Eye (tissue), 1 donor: ENCODE measurements at places on chromosomes 7 and 10.
A peak's percentile ranks its signal among the peaks of the same experiment; 100 is the strongest.

DNA sequence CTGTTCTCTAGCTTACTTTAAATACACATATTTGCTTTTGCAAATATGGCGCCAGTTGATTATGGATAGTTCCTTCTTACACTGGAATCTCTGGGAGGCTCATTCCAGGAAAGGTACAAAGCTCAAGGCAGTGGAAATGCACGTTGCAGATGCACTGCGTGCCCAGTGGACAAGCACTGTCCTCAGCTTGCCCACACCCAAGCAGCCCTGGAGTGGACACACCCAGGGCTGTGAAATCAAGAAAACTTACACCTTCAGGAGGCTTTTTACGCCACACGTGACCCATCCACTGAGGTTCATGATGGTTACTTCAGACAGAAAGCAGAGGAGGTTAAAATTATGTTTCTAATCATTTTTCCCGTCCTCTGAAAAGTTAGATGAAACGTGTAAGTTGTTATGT lies 248.5 kb downstream of the VTI1A start:
- DNase-seq = no peak

DNA sequence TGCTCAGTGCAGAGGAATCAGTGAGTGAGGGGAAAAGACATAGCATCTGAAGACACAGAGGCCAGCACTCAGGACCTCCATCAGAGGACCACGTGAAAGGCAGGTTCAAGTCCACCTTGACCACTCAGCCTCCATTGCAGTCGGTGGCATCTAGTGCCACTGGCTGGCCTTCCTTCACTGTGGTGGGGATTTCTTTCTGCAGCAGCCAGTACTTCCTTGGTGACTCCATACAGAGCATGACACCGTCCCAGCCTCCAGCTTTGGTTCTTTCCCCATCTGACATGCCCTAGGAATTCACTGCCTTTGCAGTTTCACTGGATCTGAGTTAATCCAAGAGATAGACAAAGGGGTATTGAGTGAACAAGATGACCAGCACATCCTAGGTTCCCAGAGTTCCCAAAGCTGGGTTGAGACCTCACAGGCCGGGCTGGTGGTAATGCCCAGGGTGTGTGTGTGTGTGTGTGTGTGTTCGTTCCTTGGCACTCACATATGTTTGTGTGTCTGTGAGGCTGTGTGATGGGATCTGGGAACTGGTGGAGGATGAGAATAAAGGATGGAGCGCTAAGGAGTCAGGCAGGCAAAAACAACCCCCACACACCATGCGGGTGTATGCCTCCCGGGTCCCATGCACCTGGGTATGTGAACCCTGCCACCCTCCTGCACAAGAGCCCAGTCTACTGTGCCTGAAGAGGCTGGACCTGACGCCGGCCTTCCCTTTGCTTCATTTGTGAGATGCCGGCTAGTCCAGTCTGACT lies 57.8 kb downstream of the SYPL1 start:
- DNase-seq = no peak

DNA sequence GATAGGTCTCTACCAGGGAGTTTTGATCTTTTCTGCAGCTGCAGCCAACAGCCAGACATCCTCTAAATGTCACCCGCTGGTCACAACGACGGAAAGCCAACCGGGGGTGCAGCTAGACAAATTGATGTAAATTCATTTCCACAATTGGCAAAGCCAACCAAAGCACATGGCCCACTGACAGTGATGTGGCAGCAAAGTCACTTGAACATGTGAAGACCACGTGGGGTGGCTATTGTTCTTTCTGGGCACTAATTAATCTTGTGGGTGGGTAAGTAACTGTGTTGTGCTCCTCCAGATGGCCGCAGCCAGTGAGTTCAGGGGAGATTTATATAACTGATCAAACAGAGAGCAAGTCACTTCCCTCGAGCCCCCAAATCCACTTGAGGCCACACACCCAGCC lies 354.1 kb downstream of the ANKRD30A start:
- DNase-seq = no peak

- DNase-seq = no peak
Measured at GRCh38 chr10:76297358-76297757, 865.9 kb downstream of the LRMDA start.

DNA sequence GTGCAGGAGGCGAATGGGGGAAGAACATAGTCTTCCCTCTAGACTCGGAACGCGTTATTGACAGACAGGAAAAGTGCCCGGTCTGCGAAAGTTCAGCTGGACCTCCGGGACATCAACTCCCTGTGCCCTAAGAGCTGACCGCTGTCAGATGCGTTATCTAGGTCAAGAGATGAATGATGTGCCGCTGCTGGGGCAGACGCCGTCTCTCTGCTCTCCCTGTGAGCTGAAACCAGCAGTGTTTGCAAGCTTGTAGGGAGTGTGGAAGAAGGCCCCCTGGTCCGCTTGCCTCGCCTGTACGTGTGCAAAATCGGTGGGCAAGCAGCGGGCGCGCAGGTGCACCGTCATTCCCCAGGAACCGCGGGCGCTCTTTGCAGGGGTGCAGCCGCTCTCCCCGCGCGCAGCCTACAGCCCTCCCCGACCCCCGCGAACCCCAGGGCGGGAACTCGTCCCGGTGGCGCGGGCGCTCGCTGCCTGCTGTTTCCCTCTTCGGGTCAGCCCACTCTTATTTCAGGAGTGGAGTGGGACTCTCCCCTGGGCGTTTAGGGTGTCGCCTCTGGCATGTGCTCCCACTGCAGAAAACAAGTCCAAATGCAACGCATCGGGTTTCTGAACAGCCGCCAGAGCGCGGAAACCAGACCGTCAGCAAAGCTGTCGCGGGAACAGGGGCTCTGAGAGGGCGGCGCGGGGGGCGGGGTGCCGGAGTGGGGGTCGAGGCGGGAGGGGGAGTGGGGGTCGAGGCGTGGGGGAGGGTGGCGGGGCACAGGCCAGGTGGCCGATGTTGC lies 1.8 kb upstream of the PFKFB3 start:
- peak; percentile 86 for DNase-seq

DNA sequence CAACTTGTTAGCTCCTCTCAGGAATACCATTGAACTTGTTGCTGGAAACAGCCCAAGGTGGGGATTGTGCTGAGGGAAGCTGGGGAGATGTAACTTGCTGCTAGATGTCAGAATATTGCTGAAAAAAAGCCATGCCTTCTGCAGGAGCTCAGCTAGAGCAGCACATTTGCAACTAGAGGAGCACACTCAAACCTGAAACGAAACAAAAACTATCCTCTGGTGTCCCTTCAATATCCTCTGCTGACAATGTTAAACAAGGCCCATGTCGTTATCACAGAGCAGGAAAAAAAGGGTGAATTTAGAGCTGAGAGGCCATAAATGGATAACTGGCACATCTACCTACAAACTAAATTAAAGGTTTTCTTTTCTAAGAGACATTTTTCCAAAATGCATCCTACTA lies 53.7 kb upstream of the MACC1 start:
- DNase-seq = no peak

- no peak for DNase-seq
Measured at GRCh38 chr7:42241424-42241823, 4.4 kb upstream of the GLI3 start.

- no peak for DNase-seq
Measured at GRCh38 chr7:142968229-142968628, 6.1 kb upstream of the KEL start.

GRCh38 chr10:124394583-124394982 lies 24.1 kb downstream of the OAT start:
- no peak for DNase-seq

DNA sequence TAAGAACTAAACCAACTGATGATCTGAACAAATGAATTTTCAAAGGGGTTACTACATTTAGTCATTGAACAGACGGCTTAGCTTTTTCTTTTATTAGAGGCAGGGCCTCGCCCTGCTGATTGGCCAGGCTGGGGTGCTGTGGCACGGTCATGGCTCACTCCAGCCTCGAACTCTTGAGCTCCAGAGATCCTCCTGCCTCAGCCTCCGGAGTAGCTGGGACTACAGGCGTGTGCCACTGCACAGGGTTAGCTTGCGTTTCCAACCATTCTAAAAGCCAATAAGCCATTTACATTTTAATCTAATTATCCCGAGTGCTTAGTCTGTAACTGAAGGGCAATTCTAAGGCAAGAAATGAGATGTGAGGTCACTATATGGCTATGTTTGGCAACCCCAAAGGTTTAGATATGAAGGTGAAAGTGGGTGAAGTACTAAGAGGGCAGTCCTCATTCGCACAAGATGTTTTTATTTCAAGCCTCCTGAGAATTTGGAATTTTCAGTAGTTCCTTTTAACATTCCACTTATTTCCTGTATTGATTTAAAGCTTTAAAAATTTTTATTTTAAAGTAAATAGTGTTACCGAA lies 1.6 kb upstream of the CDK13 start:
- DNase-seq = no peak

- no peak for DNase-seq
Measured at GRCh38 chr10:61010863-61011262, 66.9 kb upstream of the RHOBTB1 start.
